ENCODE measurements at places on chromosomes 1 and 21.
A peak's percentile ranks its signal among the peaks of the same experiment; 100 is the strongest.

- no peak for DNase-seq
Observed at GRCh38 chr1:7388488-7389185, 382.5 kb upstream of the VAMP3 start.

DNA sequence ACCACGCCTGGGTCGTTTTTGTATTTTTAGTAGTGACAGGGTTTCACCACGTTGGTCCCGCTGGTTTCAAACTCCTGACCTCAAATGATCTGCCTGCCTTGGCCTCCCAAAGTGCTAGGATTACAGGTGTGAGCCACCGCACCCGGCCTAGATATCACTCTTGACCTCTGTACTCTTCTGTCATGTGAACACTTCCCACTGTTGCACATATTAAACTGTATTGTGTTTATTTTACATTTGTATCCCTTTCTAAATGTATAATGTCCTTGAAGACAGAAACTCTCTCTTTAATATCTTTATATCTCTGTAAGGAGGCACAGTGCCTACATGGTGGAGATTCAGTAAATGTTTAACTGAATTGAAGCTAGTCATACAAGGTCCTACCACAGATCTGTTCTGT lies 19.3 kb upstream of the PSMD4 start:
- no peak for DNase-seq

- no peak for DNase-seq
Observed at GRCh38 chr1:109767637-109768334, 4.1 kb upstream of the EPS8L3 start.

DNA sequence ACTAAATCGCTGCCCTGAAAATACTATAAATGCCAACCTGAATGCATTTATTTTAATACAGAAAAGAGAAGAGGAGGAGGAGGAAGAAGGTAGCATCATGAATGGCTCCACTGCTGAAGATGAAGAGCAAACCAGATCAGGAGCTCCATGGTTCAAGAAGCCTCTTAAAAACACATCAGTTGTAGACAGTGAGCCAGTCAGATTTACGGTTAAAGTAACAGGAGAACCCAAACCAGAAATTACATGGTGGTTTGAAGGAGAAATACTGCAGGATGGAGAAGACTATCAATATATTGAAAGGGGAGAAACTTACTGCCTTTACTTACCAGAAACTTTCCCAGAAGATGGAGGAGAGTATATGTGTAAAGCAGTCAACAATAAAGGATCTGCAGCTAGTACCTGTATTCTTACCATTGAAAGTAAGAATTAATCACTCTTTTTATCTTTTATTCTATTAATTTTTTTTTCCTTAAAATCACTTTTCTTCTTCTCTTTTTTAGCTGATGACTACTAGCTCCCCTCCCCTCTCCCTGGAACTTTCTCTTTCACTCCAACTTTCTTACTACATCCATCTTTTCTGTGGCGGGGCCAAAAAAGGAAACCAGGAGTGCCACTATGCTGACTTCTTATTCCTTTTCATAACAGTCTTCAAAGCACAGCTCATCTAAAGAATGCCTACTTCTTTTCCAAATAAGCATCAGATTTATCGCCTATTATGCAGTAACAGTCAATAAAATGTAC lies 36.3 kb downstream of the FUBP1 start:
- no peak for DNase-seq

DNA sequence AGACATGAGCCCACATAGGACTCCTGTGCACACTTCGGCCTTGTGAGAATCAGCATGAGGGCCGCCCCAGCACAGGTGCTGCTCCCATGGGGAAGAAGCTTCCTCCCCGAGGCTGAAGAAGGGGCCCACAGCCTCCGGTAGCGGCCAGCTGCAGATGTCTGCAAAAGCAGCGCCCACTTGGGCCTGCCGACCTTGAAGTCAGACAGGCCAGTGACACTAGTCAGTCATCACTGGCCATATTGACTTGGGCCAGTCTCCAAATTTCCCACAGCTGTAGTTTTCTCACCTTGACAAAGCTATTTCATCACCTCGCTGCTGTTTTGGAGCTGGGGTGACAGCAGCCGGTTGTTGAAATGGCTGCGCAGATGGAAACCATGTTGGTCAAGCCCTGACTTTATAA lies 83.0 kb downstream of the RIPK4 start:
- DNase-seq = no peak

- DNase-seq = no peak
Observed at GRCh38 chr1:52651904-52652303, 18.9 kb downstream of the SHISAL2A start.

GRCh38 chr1:84687714-84688462 lies 2.4 kb downstream of the SSX2IP start:
- DNase-seq = no peak

DNA sequence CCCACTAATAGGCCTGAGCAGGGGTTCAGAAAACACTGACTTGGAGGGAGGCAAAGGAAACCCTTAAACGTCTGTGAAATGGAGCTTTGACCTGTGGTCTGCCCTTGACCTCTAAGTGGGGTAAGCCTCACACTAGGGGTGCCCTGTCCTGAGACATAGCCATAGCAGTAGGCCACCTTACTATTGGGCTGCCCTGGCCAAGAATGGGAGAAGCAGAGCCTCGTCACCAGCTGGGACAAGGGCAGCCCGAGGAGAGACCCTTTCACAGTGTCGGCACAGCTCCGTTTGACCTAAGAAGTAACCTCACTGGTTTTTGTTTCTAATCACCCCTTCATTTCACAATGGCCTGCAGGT lies 26.4 kb upstream of the IFNAR2 start:
- no peak for DNase-seq

DNA sequence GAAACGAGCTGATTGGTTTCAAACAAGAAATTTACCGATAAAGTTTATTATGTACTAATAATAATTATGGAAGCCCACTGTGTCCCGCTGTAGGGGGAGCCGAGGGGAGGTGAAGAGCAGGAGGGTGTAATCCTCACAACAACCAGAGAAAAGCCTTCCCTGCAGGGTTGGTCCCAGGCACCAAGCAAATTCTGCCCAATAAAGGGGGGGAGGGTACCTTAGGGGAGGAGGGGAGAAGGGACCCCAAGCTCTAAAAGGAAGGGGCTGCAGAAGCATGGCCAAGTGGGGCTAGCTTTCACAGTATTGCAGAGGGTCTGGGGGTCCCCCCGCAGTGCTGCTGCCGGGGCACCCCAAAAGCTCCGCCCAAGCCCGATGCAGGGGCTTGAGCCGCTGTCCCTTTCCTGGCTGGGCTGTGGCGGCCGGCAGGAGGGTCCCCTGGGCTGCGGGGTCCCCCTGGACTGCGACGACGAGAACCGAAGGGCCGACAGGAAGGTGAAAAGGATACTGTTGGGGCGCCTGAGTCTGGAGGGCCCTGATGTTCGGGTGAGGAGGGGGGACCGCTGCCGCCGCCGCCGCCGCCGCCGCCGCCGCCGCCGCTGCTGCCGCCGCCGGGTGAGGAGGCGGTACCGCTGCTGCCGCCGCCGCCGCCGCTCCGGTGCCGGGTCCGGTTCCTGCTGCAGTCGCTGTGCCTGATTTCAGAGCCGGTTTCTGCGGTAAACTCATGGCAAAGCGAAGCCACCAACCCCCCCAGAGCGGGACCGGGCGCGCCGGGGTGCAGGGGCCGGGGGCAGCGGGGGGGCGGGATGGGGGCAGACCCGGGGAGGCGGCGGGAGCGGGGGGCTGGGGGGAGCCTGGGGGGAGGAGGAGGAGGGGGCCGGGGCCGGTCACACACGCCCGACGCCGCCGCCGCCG lies 771 bp downstream of the EIF4G3 start:
- DNase-seq = no peak

DNA sequence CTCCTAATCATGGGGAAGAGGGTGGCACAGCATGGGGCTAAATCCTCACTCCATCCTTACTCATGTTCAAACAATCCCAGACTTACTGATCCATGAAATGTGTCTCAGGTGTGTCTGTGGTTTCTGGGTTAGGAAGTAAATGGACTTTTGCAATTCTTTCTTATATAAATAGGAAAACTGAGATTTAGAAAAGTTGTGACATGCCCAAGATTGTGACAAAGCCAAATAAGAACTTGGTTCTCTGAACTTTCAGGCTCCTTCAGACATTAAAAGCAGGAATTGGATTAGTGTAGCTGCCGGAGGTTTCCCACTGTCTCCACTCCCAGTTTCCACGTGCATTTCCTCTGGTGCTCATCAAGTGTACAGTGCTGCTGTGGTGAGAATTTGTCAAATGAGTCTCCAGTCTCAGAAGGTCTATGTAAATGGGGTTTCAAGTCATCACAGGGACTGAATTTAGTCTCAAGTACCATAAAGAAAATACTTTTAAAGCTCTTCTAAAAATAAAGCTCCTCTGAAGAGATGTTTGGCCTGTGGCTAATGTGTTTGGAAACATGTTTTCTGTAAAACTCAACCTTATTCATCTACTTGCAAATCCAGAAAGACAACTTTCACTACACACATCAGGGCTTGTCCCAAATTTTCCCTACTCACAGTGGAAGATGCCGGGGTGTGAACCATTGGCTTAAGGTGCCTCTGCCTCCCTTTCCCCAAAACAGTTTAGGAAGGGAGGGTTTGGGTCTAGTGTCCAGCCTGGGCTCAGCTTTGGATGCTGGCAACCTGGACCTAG lies 115.2 kb downstream of the NGF start:
- no peak for DNase-seq

GRCh38 chr1:23984417-23985186 lies 4.5 kb upstream of the SRSF10 start:
- DNase-seq = no peak

DNA sequence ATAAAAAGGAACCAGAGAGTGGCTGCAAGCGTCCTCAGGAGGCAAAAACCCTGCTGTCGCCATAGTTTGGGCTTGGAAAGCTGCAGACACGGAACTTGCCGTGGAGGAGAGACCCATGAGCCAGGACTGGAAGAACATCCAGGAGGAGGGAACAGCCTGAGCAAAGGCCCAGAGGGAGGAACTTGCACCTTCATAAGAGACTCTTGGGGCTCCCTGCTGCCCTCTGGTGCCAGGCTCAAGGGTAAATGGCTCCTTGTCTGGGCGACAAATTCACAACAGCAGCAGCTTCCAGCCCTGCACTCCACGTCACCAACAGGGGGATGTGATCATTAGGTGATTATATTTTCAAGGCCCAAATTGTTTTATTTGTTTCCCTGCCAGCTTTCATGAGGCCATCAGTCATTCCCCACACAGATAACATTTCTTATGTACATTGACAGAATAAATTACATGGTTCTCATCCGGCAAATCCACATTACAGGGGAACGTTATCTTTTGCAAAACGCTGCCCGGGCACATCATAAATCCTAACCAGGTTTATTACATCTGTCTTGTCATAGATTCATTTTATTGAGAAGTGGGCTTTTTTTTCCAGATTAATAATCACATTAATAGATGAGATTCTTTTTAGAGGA lies 143.0 kb upstream of the GRIK3 start:
- DNase-seq = peak; percentile 88

GRCh38 chr21:29125191-29125590 lies 5.3 kb upstream of the MAP3K7CL start:
- no peak for DNase-seq

- DNase-seq = no peak
Observed at GRCh38 chr21:44420416-44421205, 34.7 kb upstream of the LRRC3 start.

DNA sequence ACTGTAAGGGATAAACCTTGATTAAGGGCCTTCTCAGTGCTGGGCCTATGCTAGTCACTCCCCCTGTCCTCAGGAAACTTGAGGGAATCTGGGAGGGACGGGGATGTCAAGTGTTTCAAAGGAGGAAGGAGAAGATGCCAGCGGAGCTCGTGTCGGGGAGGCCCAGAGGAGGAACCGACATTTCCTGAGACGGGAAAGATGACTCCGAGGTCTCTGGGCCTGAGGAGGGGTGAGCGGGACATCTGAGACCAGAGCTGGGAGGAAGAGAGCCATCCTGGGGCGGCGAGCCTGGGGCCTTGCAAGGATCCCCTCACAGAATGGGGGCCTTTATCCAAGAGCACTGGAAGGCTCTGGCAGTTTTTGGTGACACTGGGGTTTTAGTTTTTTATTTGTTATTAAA lies 10.4 kb downstream of the SLC66A1 start:
- no peak for DNase-seq

- no peak for DNase-seq
Observed at GRCh38 chr1:167672831-167673230, 42.8 kb downstream of the RCSD1 start.

DNA sequence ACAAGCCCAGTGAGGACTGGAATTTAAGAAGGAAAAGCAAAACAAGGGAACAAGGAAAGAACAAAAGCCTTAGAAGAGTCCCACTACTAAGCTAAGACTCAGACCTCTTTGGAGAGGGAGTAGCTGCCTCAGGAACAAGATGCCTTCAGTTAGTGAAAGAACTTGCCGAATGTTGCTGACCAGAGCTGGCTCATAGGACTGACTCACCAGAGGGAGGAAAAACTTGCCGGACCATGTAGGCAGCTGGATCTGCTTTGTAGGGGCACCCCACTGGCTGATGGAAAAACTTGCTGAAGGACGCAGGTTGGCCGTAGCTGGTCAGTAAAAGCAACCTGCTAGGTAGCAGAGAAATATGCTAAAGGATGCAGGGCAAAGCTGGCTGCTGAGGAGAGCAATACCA lies 15.3 kb upstream of the ZSWIM5 start:
- no peak for DNase-seq

DNA sequence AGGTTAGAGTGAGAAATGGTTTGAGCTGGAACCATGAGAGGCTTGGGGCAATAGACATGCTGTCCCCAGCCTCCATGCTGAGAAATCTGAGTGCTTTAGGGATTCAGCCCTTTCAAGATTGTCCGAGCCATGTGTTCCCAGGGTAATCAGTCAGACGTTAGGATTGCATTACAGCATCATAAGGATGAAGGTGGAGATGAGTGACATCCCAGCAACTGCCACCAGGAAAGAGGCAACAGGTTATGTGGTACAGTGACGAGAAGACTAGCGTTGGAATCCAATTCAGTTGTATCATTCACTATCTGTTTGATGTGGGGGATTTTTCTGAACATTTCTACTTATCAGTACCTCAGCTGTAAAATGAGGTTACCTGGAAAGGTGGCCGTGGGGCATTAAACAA lies 1.7 kb downstream of the CAMK1G start:
- no peak for DNase-seq

DNA sequence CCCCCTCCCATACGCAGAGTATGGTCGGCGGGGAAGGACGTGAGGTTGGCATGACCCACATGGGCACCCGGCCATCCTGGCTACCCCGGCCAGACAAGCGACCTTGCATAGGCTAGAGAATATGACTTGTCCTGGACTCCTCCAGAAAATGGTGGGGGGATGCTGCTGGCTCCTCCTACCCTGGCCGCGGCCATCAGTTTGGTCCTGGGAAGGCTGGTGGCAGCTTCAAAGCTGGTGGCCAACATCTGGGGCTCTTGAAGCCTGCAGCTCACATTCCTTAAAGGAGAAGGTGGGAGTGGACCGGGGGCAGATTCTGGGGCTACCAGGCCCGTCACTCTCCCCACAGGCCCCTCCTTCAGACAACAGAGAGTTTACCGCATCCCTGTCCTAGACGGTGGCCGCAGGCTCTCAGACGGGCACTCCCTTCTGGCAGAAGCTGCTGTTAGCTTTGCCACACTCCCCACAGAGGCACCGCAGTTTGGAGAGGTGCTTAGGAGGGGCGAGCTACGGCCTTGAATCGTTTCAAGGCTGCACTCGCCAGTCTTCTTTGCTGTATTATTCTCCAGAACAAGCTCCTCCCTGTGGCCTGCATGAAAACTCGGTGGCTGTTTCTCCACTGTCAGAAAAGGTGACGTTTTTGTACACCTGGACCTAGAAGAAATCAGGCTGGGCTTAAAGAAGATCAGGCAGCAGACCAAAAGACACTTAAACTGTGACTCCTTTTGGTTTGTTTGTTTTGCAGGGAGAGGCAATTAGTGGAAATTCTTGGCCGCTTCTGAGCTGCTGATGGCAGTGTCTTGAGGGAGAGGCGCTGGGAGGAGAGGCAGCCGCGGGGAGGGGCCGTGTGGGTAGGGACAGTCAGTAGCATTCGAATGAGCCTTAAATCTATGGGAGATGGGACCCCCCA lies 68.0 kb downstream of the RUNX3 start:
- DNase-seq = no peak

All from NCI-H510A (cell line).